ENCODE measurements at places on chromosomes 5 and 9.

- no peak for DNase-seq
Observed at GRCh38 chr5:26492906-26493459, 545.4 kb downstream of the CDH9 start.

DNA sequence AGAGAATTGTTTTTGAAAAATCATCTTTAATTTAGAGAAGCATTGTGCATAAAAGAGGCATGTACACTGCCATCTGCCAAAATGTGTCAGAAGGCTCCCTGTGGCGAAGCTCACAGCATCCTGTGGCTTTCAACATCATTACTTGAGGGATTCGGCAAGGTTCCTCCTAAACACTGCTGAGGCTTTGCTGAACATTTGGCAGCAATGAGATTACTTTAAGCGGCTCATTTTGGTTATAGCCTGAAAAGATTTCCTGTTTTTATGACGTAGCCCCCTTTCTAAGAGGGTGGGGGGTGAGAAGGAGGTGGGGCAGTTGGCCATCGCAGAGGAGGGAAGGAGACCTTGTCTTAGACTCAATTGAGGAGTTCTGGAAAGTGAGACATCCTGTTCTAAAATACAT lies 469.4 kb downstream of the RASEF start:
- DNase-seq, result no peak

GRCh38 chr5:112799661-112800060 lies 61.4 kb upstream of the SRP19 start:
- no peak for DNase-seq

DNA sequence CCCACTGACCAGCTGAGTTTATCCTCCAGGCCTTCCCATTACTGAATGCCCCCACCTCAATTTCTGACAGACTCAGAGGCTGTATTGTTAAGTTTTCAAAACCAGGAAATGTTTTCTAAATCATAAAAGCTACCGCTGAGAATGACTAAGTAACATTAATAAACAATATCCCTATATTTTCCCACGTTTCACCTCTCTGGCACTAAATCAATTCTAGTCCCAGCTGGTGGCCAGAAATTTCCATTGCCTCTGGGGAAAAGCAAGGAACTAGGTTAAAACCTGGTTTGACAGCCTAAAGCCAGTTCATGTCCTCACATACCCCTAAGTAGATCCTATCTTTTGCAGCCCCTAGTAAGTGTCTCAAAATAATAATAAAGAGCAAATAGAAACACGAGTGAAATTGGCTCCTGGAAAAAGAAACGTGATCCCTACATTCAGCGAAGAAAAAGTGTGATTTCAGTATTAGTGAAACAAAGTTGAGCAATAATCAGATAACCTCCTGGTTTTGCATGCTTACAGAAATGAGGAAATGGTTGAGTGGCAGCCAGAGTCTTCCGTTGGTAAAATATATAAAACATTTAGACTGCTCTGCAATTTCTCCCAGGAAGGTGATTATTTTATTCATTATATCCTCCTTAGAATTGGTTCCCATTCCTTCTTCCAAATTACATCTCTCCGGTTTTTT lies 110.9 kb downstream of the ESM1 start:
- DNase-seq, result no peak

GRCh38 chr5:66074901-66075300 lies 69.2 kb upstream of the SREK1 start:
- DNase-seq, result no peak
